Activated T-helper 1 cell treated with anti-CD3 and anti-CD28 coated beads, Interleukin-2, amount 50 U/mL, for 16 hours (primary cell): ENCODE measurements at places on chromosomes 16 and 17.

GRCh38 chr16:16164243-16164642 lies 59.1 kb downstream of the ABCC6 start:
- no peak for DNase-seq

DNA sequence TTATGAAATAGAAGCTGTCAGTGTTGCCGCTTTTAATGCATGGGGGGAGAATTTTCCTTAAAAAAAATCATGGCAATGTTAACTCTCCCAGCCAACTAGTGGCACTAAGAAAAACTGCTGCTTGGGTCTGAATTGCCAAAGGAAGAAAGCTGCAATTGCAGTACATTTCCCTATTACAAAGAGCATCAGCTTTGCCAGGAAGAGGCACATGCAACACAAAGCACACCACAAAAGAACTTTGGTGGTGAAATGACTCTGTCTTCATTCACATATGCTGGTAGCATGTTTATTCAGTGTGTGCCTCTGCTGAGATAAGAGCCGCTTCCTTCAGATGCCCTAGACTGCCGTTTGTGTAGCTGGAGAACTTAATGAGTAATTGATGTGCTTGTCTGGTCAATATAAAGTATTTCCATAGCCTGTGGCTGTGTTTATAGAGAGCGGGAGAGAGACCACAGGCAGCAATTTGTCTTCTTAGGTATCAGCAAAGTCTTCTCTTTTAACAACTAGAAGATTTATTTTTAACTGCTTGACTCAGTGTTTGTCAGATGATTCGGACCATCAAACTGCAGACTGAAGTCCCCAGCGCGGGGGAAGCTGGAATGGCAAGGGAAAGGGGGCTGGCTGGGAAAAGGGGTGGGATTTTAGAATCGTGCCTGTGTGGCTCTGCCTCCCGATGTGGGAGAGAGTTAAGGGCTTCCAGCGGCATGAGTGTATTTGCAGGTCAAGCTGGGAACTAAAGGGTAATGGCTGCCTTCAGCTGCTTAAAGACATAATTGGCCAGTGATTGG lies 115.1 kb downstream of the MRTFB start:
- DNase-seq, result no peak

DNA sequence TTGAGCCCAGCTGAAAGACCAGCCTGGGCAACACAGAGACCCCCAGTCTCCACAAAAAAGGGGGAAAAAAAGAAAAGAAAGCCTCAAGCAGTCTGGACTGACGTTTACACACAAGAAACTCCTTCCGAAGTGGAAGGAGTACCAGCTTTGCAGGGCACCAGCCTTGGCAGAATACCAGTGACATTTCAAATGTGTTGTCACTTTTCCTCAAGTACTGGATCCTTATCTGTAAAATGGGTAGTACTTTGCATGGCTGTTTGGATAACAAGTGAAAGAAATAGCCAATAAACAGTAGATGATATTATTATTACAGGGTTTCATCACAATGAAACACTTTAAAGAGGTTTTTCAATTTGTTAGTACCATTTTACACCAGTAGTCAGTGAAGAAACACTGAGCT lies 14.2 kb downstream of the YWHAE start:
- DNase-seq, result no peak

DNA sequence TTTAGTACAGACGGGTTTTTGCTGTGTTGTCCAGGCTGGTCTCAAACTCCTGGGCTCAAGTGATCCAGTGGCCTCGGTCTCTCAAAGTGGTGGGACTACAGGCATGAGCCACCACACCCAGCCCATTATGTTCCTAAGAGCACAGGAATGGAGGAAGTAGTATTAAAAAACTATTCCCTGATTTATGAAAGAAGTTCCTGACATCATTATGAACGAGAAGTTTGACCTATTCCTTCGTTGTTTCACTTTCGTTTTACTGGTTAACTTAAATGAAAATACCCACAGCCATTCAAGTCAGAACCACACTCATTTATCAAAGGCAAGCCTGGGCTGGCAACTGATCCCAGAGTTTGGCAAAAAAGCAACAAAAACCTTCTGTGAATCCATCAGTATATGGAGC lies 13.5 kb upstream of the CBX4 start:
- DNase-seq, result no peak

- DNase-seq, result no peak
Observed at GRCh38 chr16:89958068-89958467, 9.5 kb downstream of the DEF8 start.

GRCh38 chr16:70267516-70267915 lies 15.8 kb upstream of the EXOSC6 start:
- no peak for DNase-seq

DNA sequence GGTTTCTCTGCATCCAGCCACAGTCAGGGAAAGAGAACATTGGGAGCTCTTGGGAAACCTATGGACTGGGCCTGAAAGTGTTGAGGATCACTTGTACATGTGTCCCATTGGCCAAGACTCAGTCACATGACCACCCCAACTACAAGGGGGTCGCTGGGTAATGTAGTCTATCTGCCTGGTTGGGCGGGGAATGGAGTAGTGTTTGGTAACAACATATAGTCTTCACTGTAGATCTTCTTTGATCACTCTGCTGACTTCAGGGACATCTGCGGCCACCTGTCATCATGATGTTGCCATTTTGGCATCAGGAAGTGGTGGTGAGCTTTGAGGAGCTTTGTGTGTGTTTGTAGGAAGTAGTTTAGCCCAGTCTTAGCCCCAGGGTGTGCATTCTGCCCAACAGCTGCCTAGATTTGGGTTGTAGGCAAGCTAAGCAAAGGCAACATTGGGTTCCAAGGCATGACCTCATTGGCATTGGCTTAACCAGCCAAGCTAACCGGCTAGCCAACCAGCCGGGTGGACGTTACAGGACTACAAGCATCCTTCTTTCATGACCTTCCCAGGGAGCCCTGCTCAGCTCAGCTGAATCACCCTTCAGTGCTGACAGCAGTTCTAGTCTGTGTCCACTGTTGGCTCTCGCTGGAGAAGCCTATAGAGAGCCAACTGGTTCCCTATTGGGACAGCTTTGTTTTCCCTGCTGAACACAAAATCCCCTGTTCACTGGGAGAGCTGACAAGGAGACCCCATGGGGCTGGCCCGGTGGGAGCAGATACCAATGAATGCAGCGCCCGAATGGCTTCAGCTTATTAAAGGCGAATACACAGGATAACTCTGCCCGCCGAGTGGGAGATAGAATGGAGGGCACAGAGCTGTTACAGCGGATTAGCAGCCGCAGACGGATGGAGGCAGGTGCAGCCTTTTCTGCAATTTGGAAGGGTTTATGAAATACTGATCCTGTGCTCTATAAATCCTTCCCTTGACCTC lies 178.6 kb downstream of the NTN1 start:
- DNase-seq, result no peak

- DNase-seq, result no peak
Observed at GRCh38 chr16:85246473-85246872, 134.2 kb upstream of the CIBAR2 start.

DNA sequence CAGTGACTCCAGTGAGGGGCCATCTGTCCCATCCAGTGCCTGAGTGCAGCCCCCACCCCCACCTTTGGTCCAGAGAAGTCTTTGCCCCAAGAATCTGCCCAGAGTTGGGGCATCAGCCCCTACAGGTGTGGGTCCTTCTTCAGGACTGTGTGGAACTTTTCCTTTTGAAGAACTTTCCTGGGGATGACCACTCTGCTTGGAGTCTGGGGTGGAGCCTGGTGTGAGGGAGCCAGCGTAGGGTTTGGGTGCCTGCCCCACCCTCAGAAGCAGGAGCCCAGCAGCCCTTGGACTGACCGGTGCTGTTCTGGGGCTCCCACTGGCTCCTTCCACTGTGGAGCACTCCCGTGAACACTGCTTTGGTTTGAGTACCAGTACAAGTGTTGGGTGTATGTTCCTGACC lies 19.3 kb downstream of the MPRIP start:
- no peak for DNase-seq

DNA sequence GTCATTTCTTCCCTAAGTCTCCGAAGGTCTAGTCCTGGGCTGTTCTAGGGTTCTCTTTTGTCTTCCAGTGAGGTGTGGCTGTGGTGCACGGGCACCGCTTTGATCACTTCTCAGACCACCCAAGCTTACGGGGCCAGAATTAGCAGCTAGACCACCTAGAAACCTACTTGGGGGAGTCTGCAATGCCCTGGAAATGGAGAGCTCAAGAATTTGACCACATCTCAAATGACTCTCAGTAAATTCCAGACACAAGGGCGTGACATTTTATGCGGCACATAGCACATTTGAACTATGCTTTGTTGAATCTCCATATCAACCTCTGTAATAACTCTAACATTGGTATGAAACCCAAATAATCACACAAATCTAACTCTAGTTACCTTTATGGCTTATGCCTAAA lies 24.9 kb downstream of the TRIM16 start:
- no peak for DNase-seq

GRCh38 chr17:48526608-48527546 lies 3.9 kb downstream of the HOXB1 start:
- no peak for DNase-seq

DNA sequence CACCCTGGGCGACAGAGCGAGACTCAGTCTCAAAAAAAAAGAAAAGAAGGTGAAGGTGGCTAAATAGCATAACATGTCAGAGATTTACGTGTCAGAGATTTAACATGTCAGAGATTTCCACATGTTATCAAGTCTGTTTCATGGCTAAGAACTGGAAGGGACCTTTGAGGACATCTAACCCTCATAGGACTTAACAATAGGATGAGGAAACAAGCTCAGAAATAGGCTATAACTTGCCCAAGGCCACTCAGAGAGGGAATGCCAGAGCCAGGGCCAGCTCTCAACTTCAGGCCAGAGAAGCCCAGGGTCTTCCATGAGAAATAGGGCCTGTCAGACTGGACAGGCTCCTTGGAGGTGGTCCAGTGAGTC lies 26.8 kb upstream of the ZNF629 start:
- no peak for DNase-seq

GRCh38 chr16:54783226-54783625 lies 147.4 kb upstream of the IRX5 start:
- DNase-seq, result no peak

- no peak for DNase-seq
Observed at GRCh38 chr17:17463821-17464220, 13.0 kb upstream of the MED9 start.

- no peak for DNase-seq
Observed at GRCh38 chr17:64002658-64003525, 4.7 kb downstream of the PRR29 start.

GRCh38 chr17:48368352-48368908 lies 61.6 kb downstream of the SKAP1 start:
- DNase-seq, result no peak

DNA sequence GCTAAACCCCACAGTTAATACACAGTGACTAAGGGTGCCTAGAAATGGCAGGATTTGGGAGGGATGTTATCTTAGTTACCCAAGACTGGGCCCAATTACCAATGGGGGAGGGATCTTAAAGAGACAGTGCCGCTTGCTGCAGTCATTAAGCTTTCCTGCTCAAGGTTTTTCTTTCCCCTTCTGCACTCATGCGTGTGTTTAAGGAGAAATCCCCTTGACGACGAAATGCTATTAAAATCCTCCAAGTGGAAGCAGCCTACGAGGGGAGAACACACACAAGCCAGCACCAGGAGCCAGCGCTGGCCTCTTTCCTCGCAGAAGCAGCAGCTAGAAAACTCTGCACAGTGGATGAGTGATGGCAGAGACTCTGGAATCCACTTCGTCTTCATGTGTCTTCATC lies 22.0 kb downstream of the SALL1 start:
- no peak for DNase-seq

- DNase-seq, result peak; percentile 55
Observed at GRCh38 chr17:81926451-81927151, 934 bp downstream of the MAFG start.

DNA sequence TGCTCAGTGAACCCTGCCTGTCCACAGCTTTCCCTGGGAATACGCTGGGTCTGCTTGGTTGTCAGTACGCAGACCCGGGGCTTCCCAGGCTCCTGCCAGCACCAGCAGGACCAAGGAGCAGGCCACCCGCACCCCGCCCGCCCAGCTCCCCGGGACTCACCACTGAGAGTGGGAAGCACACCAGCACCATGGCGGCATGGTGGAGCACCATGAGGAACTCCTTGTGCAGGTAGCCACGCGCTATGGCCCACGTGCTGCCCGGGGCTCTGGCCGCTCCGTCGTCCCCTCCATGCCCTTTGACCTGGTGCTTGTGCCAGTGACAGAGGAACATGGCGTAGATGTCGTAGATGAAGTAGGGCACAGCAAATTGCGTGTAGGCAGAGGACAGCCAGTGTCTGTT lies 3.5 kb downstream of the C16orf92 start:
- DNase-seq, result no peak

DNA sequence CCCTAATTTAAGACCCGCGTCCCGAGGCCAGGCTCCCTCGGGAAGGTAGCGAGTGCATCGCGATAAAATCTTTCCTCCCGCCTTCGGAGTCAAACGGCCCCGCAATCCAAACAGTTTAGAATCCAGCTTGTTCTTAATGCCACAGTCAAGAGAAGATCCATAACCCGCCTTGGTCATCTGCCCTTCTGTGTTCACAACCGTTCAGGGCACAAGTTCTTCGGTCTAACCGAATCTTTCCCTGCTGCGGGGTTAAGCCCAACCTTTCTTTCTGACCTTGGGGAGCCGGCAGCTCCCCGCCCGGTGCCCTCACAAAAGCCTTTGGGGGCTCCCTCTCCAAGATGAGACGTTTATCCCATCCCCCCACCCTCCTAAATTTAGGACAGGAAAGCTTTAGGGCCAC lies 30.3 kb downstream of the CPSF4L start:
- DNase-seq, result no peak

DNA sequence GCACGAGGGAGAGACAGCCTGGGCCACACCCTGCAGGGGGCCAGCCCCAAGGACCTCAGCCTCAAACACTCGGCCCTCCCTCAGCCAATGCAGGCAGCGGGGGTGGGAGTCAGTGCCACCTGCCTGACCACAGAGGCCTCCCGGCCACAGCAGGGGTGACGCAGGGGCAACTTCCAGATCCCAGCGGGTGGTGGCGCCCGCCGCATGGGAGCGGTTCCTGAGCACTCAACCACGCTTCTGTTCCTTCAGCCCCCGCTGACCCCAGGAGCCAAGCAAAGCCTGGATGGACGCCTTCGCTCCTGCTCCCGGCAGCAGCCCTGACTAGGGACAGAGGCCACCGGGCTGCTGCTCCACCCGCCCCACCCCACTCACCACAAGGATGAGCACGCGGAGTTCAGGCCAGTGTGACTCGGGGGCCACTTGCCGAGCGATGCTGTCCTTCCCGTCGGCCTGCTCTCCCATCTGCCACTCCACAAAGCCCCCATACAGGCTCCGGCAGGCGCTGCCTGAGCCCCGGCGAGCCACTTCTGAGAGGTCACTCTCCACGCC lies 5.0 kb upstream of the CYBA start:
- DNase-seq, result no peak
